ENCODE measurements at places on chromosomes 4 and X. TPM values are rescaled to one million over a fixed set of nuclear protein-coding genes. Genes with fewer than 3 reads are reported as not detected.

Gene HELT
- not detected for total RNA-seq

Gene ATP2B3
- not detected for total RNA-seq

Gene PPP3CA
- 7.2 TPM for total RNA-seq

Gene RAB9B
- 0.62 TPM for total RNA-seq

Gene NEUROG2
- total RNA-seq: not detected

Gene CSAG3
- not detected for total RNA-seq

Gene OTC
- not detected for total RNA-seq

Gene TRIM2
- total RNA-seq: 0.18 TPM

Gene CXCL6
- total RNA-seq: not detected

DNA sequence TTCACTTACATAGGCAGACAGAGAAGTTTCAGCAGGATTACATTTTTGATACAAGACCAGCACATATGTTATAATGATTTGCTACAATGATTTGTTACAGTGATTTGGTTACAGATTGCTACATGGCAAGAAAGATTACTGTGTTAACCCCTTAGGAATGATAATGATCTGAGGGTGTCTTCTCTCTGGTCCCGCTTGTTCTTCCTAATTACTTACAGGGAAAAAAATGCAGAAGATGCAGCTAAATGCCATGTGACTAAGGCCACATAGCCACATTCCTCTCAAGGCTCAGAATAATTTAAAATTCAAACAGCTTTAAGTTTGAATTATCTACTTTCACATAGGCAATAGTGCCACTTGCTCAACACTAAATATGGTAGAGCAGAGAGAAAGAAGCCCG is 9.7 kb upstream of the LAP3 start:
- H3K4me3 ChIP-seq: no peak overlapping the region
- no peaks in the 10 kb centered on the region for H3K4me1 ChIP-seq
- no peaks in the 10 kb centered on the region for H3K36me3 ChIP-seq

DNA sequence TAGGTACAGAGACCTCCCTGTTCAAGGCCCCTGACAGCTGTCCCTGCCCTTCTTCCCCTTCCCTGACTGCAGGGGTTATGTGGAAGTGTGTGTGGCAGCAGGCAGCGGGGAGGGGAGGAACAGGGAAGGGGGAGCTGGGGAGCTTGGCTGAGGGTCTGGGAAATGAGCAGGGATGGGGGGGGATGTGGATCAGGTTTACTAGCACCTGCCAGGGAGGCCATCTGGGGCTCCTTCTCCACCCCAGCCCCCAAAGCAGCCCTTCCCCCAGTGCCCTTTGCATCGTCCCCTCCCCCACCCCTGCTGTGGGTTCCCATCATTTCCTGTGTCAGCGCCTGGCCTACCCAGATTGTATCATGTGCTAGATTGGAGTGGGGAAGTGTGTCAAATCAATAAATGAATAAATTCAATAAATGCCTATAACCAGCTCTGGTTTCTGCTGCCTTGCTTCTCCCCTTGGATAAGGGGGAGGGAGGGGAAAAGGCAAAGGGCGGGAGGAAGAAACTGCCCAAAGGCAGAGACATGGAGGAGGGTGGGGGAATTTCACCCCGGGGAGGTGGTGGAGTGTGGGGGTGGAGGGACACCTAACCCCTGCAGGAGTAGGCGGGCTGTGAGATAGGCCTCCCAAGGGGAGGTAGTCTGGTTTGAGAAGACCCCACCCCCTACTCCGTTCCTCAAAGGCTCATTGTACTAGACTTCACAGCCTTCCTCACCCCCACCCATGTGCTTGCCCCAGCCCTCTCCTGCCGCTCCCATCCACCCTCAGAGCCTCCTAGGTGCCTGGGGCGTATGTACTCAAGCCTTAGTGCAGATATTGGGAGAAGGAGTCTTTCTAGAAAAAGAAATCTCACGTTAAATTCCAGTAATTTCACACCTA is 3.2 kb downstream of the CXorf65 start:
- H3K36me3 ChIP-seq: peaks cover 44% of the 10 kb centered on the region
- peak overlapping the region; percentile 82 for H3K4me3 ChIP-seq
- H3K27me3 ChIP-seq: no peaks in the 10 kb centered on the region
- peaks cover 59% of the 10 kb centered on the region for H3K4me1 ChIP-seq
- peak overlapping the region; percentile 92 for H3K27ac ChIP-seq

DNA sequence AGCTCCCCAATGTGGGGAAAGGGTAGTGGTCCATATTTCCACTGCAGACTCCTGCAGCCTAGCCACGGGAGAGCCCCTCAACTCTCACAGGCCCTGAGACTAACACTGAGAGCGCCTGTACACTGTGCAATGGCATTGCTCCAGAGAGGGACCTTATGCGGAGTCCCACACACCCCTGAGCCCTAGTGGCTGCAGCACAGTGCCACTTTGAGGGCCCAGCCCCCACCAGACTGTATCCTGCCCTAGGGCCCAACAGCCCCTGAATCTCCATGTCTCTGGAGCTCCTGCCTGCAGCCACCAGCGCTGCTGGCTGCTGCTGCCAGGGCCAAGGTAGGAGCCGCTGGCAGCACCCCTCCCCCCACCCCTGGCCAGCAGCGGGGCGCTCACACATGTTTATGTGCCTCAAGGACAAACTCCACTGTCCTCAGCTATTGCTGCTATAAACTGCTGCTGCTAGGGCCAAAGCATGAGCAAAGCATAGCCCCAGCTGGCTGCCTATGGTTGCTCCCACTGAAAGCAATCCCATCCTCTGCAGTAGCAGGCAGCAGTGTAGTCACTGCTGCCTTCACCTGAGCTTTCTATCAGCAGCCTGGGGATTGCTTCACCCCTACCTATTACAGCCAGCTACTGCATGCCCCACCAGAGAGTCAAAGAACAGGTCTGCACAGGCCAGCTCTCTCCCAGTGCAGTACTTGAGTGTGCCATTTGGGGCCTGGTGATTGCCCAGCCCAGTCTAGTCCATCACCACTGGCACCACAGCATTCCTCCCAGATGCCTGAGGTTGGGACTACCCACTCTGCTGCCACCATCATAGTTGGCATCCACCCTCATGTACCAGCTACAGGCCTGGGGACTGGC is 24.3 kb downstream of the TMEM154 start:
- H3K27ac ChIP-seq: no peak overlapping the region
- H3K27me3 ChIP-seq: no peaks in the 10 kb centered on the region
- DNase-seq: no peak

DNA sequence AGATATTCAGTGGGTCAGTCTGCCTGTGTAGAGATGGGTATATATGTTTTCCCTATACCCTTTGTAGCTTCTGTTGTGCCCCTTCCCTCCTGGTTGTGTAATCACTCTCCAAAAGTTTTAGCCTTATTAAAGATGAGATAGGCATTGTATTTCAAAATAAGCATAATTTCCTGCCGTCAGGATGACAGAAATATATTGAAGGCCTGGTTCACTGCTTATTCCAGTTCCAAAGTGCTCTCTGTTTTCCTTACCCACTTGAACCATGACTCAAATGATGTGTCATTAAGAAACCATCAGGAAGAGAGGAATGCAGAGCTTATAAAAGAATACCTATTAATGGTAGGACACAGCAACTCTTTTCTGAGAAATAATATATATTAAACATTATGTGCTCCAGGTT is 178.5 kb downstream of the GABRB1 start:
- no peaks in the 10 kb centered on the region for H3K27me3 ChIP-seq
- H3K4me1 ChIP-seq: no peaks in the 10 kb centered on the region
- DNase-seq: no peak

GRCh38 chr4:40289366-40290188 is 45.6 kb upstream of the CHRNA9 start:
- H3K27ac ChIP-seq: peak overlapping the region; percentile 82
- peak overlapping the region; percentile 24 for H3K4me3 ChIP-seq
- no peaks in the 10 kb centered on the region for H3K27me3 ChIP-seq
- DNase-seq: no peak
- peaks cover 43% of the 10 kb centered on the region for H3K4me1 ChIP-seq

- no peak overlapping the region for H3K4me3 ChIP-seq
- H3K27ac ChIP-seq: no peak overlapping the region
- no peaks in the 10 kb centered on the region for H3K36me3 ChIP-seq
- no peaks in the 10 kb centered on the region for H3K27me3 ChIP-seq
- no peak for DNase-seq
- H3K4me1 ChIP-seq: no peaks in the 10 kb centered on the region
Measured at GRCh38 chr4:22900876-22901275, 208.1 kb downstream of the GBA3 start.

GRCh38 chrX:30876367-30876766 is 12.7 kb downstream of the TAB3 start:
- no peak overlapping the region for H3K4me3 ChIP-seq
- peaks cover 32% of the 10 kb centered on the region for H3K4me1 ChIP-seq
- DNase-seq: no peak
- H3K27me3 ChIP-seq: no peaks in the 10 kb centered on the region

DNA sequence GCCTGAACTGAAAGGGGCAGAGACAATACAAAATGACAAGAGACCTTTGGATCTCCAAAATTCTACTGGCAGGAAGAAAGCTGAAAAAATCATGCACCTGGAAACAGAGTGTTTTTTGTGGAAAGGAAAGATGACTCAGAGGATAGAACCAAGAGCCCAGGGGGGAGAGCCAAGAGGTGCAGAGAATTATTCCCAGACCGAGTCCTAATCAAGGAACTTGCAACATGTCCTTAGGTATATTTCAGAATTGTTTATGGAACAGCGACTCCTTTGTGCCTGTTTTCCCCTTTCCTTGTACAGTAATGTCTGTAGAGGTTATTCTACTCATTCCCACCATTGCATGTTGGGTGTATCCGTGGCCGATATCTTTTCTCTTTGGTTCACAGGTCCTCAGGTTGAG is 71.7 kb downstream of the YIPF6 start:
- no peak overlapping the region for H3K4me3 ChIP-seq
- DNase-seq: no peak
- H3K27me3 ChIP-seq: no peaks in the 10 kb centered on the region
- H3K27ac ChIP-seq: no peak overlapping the region

DNA sequence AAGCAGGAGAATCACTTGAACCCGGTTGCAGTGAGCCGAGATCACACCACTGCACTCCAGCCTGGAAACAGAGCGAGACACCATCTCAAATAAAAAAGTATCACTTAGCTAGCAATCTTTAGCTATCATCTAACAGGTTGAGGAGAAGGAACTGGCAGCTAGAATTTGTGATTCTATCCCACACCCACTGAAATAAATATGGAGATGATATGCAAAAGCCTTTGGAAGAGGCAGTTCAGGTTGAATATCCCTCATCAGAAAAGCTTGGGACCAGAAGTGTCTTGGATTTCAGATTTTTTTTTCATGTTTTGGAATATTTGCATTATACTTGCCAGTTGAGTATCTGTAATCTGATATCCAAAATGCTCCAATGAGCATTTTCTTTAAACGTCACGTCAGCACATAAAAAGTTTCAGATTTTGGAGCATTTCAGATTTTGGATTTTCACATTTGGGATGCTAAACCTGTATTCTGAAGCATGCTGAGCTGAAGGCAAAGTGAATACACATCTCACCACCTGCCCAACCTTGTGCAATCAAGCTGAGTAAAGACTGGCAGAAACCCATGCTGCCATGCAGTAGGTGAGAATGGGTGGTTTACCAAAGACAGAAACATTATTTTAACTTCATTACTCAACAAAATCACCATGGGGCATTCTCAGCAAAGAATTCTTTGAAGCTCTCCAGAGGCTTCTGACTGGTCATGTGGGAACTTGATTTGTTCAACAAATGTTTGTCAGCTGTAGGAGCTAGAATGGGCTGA is 159.3 kb downstream of the SH3KBP1 start:
- no peak overlapping the region for H3K4me3 ChIP-seq
- H3K4me1 ChIP-seq: peaks cover 48% of the 10 kb centered on the region
- no peak overlapping the region for H3K27ac ChIP-seq
- DNase-seq: no peak
- H3K27me3 ChIP-seq: no peaks in the 10 kb centered on the region
